Upper lobe of right lung (tissue), 1 donor: ENCODE measurements at places on chromosomes 13 and 19. TPM values are rescaled to one million over a fixed set of nuclear protein-coding genes. Genes with fewer than 3 reads are reported as not detected.

DNA sequence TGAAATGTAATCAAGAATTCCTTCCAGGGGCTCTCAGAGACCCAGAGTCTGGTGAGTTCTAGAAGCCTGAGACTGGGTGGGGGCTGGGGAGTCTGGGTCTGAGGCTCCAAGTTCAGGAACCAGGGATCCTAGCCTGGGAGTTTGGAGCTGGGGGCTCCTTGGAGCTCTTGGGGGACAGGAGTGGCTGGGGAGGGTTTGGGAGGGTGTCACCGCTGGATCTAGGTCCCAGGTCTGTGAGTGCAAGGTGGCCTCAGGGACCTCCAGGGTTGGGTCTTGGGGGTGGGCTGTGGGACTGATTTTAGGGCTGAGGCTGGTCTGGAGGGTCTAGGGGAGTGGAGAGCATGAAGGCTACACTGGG is 1.1 kb downstream of the SYCN start:
- DNase-seq, result no peak

DNA sequence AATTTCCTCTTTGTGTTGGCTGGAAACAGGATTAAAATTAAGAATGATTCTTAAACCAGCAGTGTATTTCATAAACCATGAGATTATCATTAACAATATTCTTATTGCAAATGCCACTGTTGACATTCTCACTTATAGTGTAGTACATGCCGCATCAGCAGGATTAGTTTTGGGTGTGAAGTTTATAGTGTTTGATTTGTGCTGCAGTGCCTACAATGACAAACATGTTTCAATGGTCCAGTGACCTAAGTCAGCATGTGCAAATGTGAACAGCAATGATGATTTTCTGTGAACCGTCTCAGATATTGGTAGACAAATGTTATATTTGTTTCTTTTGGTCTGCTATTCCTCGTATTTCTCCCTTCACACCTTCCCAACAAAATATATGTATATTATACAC is 49.8 kb upstream of the TDRD3 start:
- DNase-seq, result no peak

DNA sequence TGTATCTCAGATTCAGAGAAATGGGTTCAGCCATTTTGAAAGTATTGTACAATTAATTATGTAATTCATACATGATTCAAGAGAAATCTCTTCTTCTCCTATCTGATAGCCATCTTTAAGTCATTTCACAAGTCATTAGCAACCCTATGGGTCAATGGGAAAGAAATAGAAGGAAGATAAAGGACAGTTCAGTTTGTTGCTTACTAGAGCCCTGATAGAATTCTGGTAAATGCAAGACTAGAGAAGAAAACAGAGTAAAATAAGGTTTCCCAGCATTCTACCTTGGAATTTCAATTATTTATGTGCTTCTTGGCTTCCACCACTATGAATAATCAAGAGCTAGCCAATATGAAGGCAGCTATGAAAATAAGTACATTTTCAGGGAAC is 117.7 kb downstream of the LHFPL6 start:
- no peak for DNase-seq

DNA sequence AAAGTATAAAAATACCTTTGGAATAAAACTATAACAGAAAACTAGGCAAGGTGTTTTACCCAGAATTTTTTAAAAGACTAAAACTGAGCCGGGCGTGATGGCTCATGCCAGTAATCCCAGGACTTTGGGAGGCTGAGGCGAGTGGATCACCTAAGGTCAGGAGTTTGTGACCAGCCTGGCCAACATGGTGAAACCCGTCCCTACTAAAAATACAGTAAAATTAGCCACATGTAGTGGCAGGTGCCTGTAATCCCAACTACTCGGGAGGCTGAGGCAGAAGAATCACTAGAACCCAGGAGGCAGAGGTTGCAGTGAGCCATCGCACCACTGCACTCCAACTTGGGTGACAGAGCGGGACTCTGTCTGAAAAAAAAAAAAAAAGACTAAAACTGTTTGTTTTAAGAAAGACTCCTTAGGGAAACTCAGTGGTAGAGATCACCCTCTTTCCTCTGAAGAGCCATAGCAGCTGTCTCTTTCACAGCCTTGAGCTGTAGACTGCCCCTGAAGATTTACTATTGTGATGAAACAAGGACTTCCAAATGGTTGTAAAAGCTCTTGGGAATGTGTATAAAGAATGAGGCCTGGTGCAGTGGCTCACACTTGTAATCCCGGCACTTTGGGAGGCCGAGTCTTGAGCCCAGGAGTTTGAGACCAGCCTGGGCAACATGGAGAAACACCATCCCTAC is 14.7 kb upstream of the KCTD4 start:
- no peak for DNase-seq

DNA sequence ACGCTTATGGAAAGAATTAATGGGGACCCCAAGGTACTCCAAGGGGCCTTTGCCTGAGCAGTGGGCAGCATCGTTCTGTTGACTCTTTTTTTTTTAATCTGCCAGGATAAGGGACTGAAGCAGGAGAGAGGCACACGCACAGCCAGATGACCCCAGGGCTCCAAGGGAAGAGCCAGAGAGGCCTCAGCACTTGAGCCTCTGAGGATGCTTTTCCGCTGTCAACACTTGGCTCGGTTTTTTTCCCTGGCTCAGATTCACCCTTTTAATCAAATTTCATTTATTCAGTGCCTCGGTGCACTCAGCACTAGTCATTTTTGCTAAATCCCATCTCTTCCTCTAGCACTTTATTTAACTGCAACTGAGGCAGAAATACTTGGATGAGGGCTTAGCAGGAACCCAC is 226.3 kb downstream of the FGF9 start:
- DNase-seq, result no peak

- DNase-seq, result no peak
These were observed 202.6 kb downstream of the TSHZ3 start for GRCh38 chr19:31146546-31147183.

DNA sequence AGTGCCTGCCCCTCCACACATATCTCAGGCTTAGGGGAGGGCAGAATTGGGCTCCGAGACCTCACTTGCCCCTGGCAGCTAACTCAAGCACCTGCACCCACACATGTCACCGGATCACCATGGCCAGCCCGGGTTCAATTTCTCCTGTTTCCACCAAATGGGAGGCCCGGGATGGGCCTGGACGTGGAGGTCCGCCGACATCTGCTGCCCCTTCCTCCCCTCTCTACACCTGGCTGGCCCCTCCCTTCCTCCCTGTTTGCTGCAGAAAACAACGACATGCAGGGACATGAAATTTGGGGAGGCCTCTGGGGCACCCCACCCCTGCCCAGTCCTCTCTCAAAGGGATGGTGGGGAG is 1.3 kb downstream of the PRKD2 start:
- DNase-seq, result no peak

GRCh38 chr19:54352041-54352440 is 12.7 kb downstream of the LAIR1 start:
- DNase-seq, result peak; percentile 49

GRCh38 chr13:33004511-33004910 is 11.7 kb upstream of the KL start:
- DNase-seq, result no peak

DNA sequence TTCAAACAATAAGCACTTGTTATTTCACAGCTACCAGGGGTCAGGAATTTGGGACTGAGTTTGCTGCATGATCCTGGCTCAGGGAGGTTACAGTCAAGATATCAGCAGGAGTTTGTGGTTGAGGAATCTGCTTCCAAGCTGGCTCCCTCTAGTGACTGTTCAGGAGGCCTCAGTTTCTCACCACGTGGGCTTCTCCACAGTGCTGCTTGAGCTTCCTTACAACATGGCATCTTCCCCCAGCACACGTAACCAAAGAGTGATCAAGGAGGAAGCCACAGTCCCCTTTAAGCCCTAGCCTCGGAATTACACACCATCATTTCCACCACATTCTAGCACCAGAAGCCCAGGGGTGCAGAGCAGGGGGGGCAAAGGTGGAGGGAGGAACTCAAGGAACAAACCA is 28.8 kb downstream of the CELF5 start:
- DNase-seq, result no peak

DNA sequence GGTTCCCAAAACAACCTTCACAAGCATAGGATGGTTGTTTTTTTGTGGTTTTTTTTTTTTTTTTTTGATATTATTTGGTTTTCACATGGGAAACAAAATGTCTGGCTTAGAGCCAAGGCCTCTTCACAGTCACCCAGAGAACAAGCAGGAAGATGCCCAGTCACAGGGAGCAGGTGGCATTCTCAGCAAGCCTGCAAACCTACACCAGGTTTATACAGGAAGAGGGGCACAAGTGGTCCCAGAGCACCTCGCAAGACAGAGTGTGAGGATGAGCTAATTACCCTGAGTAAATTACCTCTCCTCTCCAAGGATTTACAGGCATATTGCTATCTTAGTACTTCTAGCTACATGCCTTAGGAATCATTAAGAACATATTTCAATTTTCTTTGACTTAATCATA is 1375.6 kb downstream of the EFNB2 start:
- DNase-seq, result no peak

- DNase-seq, result no peak
These were observed 97.3 kb downstream of the CACNA1A start for GRCh38 chr19:13408889-13409518.

GRCh38 chr19:38452430-38453366 is 19.2 kb downstream of the RYR1 start:
- DNase-seq, result no peak

- DNase-seq, result no peak
These were observed 8.8 kb upstream of the CACNG6 start for GRCh38 chr19:53982611-53983010.

DNA sequence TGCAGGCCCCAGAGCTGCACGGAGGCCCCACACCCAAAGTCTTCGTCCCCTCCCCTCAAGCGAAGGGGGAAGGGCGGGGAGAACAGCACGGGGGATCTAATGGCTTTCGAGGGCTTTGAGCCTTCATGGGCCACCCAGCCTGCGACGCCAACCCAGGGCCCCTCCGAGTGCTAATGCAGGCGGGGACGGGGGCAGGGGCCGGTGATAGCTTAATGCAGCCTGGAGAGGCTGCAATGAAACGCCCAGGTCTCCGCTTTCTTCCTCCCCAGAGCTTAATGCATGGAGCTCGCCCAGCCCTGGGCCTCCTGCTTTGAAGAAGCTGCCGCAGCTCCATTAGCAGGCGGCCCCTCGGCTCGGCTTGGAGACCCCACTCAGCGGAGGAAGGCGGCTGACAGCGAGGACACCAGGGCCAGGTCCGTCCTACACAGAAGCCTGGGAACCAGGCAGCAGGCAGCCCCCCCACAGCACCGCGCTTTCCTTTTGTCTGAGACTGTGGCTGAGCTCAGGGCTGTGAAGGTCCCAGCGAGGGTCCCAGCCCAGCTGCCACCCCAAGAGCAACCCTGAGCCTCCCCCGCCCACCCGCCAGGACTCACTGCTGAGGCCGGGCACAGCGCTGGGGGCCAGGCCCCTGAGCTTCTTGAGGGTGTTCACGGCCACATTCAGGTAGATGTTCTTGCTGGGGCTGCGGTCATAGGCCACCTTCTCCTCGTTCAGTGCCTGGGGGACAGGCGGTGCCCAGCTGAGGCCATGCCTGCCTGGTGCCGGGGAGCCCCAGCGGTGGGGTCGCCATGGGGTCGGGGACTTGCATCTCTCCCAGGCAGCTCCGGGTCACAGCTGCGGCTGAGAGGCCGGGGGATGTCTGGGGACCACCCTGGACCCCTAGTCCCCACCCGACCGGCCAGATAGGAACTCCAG is 7.5 kb upstream of the ATP8B3 start:
- no peak for DNase-seq

GRCh38 chr13:111854403-111854802 is 212.5 kb upstream of the SOX1 start:
- DNase-seq, result no peak

GRCh38 chr19:15589760-15590451 is 25.1 kb upstream of the CYP4F8 start:
- no peak for DNase-seq

DNA sequence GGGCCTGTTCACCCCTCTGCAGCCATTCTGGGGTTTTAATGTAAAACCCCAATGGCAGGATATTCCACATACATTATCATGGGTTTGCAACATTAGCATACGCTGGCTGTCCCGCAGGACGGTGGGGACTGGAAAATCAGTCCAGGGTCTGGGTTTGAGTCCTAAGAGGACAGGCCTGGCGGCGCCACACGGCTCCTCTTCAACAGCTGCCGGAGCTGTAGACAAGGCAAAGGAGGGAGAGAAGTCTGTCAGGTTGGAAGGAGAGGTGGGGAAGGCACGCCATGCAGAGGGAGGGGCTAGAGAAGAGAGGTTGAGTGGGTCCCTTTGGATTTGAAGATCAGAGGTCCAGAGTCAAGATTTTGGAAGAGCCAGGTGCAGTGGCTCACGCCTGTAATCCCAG is 11.9 kb downstream of the NFKBID start:
- no peak for DNase-seq

MISP3 gene
- 6.7 TPM for total RNA-seq

ATP7B gene
- 5.8 TPM for total RNA-seq

CCDC8 gene
- 8.9 TPM for total RNA-seq

ZNF607 gene
- 7.5 TPM for total RNA-seq
